ENCODE measurements at places on chromosomes 7 and 10. TPM values are rescaled to one million over a fixed set of nuclear protein-coding genes. Genes with fewer than 3 reads are reported as not detected.

Gene TACC2
- 52.6 TPM for total RNA-seq

Gene SPDYE16
- 0.35 TPM for total RNA-seq

DNA sequence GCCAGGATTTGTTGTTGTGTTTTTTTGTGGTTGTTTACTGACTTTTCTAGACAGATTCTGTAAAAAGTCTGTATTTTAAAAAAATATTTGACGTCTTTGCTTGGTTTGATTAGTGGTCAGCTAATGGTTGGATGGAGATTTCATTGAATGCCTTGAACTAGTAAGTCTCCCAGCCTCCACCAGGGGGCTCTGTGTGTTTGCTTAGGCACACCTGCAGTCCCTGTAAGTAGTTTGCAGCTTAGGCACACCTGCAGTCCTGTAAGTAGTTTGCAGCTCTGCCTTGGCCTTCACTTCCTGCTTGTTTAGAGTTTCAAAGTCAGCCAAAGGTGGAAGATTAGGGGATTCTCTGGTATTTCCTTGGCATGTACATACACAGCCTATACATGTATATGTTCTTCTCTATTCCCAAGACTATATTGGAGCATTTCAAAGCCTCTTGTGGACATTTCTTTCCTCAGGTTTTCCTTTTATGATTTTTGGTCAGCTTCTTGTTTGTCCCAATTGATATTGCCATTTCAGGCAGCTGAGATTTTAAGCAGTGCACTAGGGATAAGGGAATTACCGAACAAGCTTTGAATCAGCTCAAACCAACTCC is 101.6 kb downstream of the CCSER2 start:
- peak; percentile 55 for DNase-seq

DNA sequence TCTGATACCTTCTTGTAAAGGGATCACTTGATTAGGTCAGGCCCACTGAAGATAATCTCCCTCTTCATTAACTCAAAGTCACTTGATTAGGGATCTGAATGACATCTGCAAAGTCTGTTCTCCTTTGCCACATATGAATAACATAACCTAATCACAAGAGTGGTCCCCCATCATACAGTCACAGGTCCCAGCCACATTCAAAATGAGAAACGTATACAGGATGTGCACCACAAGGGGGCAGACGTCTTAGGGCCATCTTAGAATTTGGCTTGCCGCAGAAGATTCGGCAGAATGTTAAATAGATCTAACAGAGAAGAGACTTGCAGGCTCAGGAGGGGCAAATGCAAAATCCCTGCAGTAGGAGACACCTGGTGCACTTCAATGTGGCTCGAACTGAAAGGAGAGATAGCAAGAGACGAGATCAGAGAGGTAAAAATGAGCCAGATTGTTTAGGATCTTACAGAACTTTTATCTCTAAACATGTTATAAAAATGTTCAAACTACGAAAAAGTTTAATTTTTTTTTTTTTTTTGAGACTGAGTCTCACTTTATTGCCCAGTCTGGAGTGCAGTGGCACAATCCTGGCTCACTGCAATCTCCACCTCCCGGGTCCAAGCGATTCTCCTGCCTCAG is 10.4 kb upstream of the SMC3 start:
- peak; percentile 46 for DNase-seq

GRCh38 chr7:42650171-42650570 is 261.7 kb downstream of the C7orf25 start:
- DNase-seq, result no peak

GRCh38 chr10:29563420-29564035 is 71.2 kb downstream of the SVIL start:
- no peak for DNase-seq

- DNase-seq, result no peak
Measured at GRCh38 chr7:138626846-138627245, 74.3 kb downstream of the SVOPL start.

GRCh38 chr7:28595801-28596200 is 183.5 kb downstream of the CREB5 start:
- DNase-seq, result no peak

- DNase-seq, result no peak
Measured at GRCh38 chr7:73829921-73830680, 695 bp upstream of the CLDN4 start.

Gene FAM171A1
- 70.4 TPM for total RNA-seq

DNA sequence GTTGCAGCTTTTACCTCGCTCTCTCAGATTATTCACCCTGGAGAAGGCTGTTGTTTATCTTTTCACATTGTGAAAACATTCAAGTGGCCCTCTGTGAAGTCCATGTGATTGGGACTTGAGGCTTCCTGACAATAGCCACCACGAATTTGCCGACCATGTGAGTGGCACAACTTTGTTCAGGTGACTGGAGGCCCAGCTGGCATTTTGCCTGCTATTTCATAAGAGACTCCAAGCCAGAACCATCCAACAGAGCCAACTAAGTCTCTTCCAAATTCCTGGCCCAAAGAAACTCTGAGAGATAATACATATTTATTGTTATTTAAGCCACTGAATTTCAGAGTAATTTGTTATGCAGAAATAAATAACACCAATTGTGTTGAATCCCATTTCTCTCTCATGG is 38.2 kb upstream of the CCSER2 start:
- DNase-seq, result no peak

Gene CUBN
- total RNA-seq, result 2.2 TPM

Gene ADARB2
- 1.8 TPM for total RNA-seq

Gene GPR85
- total RNA-seq, result 1.6 TPM

Gene CTNNA3
- total RNA-seq, result 5.5 TPM

Gene EBLN1
- not detected for total RNA-seq

DNA sequence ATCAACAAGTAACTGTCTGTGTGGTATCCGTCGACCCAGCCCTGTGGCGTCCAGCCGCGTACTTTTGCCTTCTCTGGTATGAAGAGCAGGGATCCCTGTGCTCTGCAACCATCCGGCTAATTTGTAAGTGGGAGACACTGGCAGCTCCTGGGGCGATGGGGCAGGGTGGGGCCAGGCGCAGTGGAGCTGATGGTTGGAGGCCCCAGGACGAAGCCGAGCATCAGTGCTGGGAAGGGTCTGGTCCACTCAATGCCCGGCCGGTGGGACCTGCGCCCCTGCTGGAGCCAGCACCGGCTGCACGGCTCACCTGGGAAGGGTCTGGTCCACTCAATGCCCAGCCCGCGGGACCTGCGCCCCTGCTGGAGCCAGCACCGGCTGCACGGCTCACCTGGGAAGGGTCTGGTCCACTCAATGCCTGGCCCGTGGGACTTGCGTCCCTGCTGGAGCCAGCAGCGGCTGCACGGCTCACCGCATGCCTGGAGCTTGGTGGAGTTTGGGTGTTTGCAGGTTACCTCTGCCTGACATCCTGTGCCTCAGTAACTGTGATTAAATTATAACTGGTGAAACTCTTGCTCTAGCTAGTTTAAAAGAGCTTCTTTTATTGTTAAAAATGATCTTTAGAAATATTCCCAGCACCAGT is 96.1 kb downstream of the NKX6-2 start:
- DNase-seq, result no peak

- DNase-seq, result no peak
Measured at GRCh38 chr7:24732646-24733413, 24.4 kb downstream of the GSDME start.

GRCh38 chr10:78502210-78502936 is 468.7 kb downstream of the RPS24 start:
- DNase-seq, result no peak

DNA sequence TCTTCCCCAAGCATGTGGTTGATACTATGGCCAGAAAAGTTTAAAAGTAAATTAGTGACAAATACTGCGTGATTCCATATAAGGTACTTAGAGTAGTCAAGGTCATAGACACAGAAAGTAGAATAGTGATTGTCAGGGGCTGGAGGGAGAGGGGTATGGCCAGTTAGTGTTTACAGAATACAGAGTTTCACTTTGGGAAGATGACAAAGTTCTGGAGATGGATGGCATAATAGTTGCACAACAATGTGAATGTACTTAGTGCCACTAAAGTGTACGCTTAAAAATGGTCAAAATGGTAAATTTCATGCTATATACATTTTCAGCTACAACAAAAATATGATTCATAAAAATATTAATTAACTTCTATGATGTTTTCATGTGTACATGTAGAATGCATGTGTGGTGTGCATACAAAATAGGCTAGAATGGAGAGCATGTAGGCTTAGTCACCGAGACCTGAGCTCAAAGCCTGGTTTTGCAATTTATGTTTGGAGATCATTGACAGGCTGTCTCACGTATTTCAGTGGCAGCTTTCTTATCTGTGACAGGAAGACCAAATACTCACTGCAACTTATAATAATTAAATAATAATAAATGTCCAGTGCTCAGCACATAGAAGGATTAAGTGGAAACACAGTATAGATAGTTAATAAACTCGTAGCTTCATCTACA is 625.6 kb downstream of the SUGCT start:
- DNase-seq, result no peak

DNA sequence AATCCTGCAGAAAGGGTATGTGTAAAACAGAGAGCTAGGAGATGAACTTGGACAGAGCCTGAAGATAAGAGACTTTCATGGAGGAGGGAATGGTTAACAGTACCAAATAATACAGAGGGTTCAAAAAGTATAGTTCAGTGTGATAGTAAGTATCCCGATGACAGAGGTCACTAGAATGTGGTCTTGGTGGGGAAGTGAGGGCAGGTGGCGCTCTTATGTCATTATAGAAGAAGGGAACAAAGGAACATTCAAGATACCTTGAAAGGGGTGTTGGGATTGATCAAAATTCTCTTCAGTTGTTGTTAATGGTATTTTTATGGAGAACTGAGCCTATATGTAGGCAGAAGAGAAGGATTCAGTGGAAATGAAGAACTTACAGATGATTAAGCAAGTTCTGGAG is 312.5 kb downstream of the SUGCT start:
- DNase-seq, result no peak

DNA sequence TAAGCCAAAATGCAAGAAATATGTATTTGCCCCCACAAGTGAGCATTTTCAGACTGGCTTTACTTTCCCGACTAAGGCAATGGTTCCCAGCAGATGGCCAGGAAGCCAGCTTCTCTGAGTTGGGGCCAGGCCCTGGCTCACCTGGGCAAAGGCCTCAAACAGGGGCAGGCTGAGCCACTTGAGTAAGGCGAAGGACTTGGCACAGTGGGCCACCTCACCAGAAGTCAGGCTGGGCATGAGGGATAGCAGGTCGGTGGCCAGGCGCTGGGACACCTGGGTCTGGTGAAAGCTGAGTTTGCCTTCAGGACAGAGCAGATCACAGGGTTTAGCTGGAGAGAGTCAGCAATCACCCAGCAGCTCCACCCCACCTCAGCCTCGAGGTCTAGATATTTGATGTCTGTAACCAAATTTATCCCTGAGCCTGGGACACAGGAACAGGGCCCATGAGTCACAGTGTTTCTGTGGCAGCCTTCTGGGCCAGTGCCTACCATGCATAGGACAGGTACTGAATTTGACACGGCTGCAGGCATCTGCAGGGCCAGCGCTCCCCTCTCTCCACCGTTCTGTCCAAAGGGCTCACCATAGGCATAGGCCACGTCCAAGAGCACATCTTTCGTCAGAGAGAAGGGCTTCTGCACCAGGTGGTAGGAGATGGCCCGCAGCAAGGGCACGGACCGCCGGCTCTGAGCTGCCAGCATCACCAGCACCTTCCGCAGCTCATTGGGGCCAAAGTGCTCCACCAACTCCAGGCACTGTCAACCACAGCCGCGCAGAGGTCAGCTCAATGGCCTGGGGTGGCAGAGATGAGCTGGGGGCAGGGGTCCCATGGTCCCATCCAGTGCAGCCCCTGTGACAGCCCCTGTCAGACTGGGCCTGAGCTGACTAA is 7.3 kb downstream of the TBRG4 start:
- no peak for DNase-seq

- DNase-seq, result no peak
Measured at GRCh38 chr10:50653758-50654157, 30.0 kb upstream of the SGMS1 start.

Gene SPDYE1
- not detected for total RNA-seq

Gene PRLHR
- not detected for total RNA-seq

Gene PRPS1L1
- total RNA-seq, result not detected

- no peak for DNase-seq
Measured at GRCh38 chr7:134940729-134941128, 45.6 kb upstream of the AGBL3 start.

Gene CFAP43
- total RNA-seq, result 0.71 TPM

Gene PNLIPRP3
- total RNA-seq, result not detected

DNA sequence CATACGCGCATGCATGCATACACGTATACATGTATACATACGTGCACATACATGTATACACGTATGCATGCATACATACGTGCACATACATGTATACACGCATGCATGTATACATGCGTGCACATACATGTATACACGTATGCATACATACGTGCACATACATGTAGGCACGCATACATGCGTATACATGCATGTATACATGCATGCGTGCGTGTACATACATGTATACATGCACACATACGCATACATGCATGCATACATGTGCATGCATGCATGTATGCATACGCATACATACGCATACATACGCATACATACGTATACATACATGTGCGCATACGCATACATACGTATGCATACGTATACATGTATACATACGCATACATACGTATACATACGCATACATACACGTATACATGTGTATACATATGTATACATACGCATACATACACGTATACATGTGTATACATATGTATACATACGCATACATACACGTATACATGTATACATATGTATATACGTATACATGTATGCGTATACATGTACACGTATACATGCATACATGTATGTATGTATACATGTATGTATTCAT is 19.0 kb upstream of the MTURN start:
- no peak for DNase-seq

DNA sequence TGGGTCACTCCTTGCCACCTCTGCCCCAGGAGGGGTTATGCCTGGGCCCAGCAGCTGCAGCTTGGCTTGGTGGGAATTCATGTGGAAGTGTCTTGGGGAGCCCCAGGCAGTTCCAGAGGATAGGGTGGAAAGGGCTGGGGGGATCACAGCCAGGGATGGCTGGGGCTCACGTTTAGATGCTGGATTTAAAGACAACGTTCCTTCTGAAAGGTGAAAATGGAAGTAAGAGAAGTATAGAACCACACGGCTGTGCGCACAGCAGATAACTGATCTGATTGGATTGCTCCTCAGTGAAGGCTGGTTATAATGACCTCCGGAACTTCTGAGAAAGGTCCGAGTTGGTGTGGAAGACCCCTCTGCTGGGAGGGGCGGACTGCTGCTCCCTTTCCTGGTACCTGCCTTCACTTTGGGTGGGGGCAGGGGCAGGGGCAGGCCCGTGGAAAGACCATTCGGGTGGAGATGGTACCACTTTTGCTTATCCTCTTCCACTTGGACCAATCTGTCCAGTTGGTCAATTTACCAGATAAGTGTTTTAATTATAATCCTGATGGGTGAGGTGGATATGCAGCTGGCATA is 7.9 kb upstream of the MYL7 start:
- DNase-seq, result no peak

DNA sequence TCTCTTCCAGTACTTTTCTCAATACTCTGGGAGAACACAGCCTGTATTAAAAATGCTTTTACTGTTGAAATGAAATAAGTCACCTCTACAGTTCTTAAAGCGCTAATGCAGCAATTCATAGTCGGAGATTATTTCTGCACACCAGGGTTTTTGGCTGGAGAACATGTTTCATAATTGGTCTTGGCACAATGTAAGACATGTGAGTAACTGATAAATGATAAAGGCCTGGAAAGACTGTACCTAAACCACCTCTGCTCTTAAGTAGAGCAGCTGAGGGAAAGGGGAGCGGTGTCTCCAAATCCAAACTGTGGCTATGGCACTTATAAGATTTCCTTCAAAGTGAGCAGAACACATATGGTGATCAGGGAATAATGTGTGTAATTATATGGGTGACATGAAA is 390.3 kb upstream of the MBL2 start:
- no peak for DNase-seq

GRCh38 chr7:66306243-66306642 is 101.1 kb downstream of the TPST1 start:
- DNase-seq, result no peak

Gene STAG3
- 1.1 TPM for total RNA-seq

- DNase-seq, result no peak
Measured at GRCh38 chr10:119313644-119314043, 106.3 kb downstream of the GRK5 start.
